ENCODE measurements at places on chromosomes 7 and 10.

- no peaks in the 10 kb centered on the region for H3K27me3 ChIP-seq
- H3K36me3 ChIP-seq = no peaks in the 10 kb centered on the region
- DNase-seq = no peak
- no peaks in the 10 kb centered on the region for H3K4me1 ChIP-seq
- no peak overlapping the region for H3K4me3 ChIP-seq
- H3K27ac ChIP-seq = no peak overlapping the region
Observed at GRCh38 chr10:18164748-18165361, 24.6 kb downstream of the CACNB2 start.

GRCh38 chr10:79292891-79293746, 54.1 kb upstream of the PPIF start:
- DNase-seq = peak; percentile 10
- no peak overlapping the region for H3K27ac ChIP-seq
- no peak overlapping the region for H3K4me3 ChIP-seq

DNA sequence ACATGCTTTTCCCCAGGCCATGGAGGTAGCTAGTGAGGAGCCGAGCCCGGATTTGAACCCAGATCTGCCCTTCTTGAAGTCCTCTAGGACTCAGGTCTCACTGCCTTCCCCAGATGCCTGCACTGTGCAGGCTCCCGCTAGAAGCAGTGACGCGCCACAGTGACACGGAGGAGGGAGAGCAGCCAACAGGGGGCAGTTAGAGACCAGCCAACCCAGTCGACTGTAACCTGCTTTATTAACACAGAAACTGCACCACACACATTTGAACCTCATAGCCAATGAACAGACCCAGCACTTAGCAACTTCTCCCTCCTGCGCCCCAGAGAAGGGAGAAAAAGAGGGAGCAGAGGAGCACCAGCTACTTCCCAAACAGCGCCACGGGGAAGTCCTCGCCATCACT, 27.4 kb downstream of the PILRA start:
- no peak overlapping the region for H3K27ac ChIP-seq
- H3K4me1 ChIP-seq = peaks cover 21% of the 10 kb centered on the region

GRCh38 chr10:56139405-56139804, 221.7 kb downstream of the ZWINT start:
- H3K4me1 ChIP-seq = no peaks in the 10 kb centered on the region
- no peak for DNase-seq
- H3K27ac ChIP-seq = no peak overlapping the region
- no peaks in the 10 kb centered on the region for H3K36me3 ChIP-seq
- no peaks in the 10 kb centered on the region for H3K27me3 ChIP-seq
